ENCODE measurements at places on chromosomes 6 and 20.

DNA sequence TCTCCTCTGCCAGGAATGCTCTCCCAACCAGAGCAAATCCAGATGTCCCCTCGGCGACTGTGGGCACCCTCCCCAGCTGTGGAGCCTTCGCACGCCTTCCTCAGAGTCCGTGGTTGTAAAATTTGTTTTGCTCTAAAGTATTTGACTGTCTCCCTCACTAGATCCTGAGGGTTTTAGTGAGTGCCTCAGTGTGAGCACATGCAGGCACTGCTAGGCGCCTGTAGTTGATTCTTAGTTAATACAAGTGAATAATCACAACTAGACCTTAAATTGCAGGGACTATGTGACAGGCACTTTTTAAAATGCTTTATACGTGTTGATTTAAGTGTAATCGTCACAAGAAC is 680 bp upstream of the MTCH1 start:
- no peak for DNase-seq

DNA sequence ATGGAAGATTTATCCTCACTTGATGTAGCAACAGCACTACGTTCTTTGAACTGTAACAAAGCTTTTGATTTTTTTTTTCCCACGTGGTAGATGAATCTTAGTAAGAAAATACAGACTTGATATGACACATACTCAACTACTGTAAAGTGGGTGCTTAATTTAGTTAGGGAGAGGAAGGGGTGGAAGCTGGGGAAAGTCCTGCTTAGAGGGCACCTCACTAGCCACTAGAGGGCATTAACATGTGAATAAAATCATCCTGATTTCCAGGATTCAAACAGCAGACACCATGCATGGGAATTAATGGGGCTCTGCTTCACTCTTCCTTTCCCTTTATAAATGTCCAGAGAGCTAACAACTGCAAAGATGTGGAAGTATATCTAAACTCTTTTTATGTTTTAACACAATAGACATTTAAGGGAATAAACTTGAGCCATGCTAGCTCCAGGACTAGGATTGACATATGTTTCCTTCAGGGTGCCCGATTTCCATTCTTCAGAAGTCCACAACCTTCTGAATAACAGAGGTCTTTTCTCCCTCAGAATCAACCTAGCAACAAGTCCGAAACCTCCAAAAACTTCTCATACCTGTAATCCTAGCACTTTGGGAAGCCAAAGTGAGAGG is 250.1 kb downstream of the ATXN1 start:
- DNase-seq: no peak

GRCh38 chr6:70905742-70906141 is 51.1 kb downstream of the B3GAT2 start:
- DNase-seq: no peak

DNA sequence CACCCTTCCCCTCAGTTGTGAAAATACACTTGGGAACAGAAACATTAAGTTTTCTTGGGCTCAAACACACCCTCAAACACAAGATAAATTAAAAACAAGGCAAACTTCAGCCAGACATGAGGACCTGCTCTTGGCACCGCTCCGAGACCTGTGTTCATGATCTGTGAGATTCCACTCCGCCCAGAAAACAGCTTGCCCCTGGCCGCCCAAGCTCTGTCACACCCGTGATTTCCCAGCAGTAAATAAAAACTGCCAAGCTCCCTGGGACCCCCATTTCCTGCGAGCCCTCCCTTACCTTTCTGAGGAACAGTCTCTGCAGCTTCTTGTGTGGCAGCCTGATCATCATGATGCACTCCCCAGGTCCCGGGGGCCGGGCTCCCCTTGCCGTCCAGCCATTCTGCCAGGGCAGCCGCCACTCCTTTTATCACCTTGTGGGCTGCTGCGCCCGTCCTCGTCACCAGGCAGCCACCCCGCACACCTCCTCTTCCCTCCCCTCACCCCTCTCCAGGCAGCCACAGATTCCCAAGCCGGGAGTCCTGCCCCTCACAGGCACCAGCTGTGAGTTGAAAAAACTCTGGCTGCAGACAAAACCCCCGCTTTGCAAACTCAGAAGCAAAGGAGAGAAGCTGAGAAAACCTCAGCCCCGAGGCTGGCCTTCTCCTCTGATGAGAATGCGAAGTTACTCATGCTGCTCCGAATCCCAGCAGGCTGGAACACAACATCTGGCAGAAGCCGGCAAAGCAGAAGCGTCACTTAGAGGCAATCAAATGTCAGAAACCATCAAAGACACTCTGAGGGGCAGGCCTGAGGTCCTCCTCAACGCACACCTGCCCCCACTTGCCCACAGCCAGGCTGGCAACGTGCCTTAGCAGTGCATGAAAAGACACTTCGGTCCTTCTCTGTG is 130.4 kb upstream of the RPS6KA2 start:
- no peak for DNase-seq

DNA sequence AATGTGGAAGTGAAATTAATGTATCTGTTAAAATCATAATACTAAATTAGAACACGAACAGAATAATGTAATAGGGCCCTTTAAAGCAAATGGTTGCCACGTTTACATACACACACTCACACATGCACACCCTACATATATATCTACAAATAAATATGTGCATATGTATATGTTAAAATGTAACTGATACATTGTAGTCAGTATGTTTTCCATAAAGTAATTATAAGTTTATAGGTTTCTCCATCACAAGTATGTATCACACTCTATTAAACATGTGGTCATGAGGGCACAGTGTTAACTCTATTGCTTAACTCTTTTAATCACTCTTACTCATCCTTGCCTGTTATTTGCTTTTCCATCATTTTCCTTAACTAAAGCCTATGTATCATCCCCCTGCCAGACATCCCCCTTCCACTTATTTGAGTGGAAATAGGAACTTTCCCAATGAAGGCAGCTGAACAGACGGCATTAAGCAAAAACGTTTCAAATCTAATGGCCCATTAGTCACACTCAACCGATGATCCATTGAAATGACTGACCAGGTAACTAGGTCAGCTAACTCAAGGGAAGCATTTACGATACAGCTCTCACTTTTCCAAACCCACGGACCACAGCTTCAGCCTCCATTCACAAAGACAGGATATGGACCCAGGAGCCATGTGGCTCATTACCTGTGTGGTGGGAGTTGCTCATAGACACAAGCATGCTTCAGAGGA is 89.3 kb downstream of the HAO1 start:
- DNase-seq: no peak

DNA sequence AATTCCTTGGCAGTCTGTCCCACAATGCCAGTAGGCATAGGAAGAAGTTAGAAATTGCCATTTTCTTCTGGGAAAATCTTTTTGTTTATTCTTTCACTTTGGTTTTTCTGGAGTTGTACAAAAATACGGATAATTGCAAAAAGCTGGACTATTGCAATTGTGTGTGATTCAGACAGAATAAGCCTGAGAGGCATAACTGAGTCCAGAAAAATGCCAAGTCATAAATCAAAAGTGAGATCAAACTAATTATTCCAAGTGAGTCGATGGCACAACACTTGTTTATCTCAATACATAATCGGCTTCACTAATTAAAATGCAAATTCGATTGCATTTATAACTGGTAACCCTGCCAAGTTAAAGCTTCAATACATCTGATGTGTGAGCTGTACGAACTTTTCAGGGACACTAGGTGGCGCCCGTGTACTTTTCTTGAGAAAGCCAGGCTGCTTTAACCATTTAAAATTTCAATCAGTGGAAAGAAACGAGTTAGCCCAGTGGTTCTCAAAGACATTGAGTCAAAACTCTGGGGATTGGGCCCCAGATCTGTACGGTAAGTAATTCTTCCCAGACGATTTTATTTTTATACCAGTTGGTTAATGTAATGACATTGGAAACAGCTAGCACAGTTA is 102.6 kb downstream of the LAMP5 start:
- DNase-seq: peak; percentile 26

GRCh38 chr6:68087399-68088133 is 547.5 kb upstream of the ADGRB3 start:
- DNase-seq: no peak

DNA sequence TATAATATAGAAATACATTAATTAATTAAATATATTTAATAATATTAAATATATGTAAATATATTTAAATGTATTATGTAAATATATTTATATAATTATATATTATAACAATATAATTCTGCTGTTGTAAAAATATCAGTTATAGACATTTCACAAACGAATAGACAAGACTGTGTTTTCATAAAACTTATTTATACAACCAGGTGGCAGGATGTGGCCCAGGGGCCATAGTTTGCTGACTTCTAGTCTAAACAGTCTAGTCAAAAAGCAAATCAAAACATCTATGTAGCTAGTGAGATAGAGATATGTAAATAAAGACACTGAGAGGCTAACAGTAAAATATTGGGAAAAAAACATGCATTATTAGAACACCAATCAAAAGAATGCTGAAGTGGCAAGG is 136.4 kb downstream of the TBXT start:
- DNase-seq: no peak

GRCh38 chr6:220721-221475 is 71.4 kb upstream of the DUSP22 start:
- DNase-seq: no peak

GRCh38 chr6:38984723-38985122 is 63.9 kb upstream of the GLP1R start:
- DNase-seq: no peak

GRCh38 chr20:34524426-34524825 is 8.2 kb downstream of the DYNLRB1 start:
- no peak for DNase-seq

- DNase-seq: no peak
Measured at GRCh38 chr6:144912474-144912873, 627.3 kb downstream of the UTRN start.

- no peak for DNase-seq
Measured at GRCh38 chr20:2311329-2311728, 15.5 kb downstream of the TGM3 start.

GRCh38 chr6:31952140-31952805 is 6.4 kb downstream of the CFB start:
- DNase-seq: no peak

Measured in omental fat pad (tissue), 4 donors.